ENCODE measurements at places on chromosomes 6 and 20.

DNA sequence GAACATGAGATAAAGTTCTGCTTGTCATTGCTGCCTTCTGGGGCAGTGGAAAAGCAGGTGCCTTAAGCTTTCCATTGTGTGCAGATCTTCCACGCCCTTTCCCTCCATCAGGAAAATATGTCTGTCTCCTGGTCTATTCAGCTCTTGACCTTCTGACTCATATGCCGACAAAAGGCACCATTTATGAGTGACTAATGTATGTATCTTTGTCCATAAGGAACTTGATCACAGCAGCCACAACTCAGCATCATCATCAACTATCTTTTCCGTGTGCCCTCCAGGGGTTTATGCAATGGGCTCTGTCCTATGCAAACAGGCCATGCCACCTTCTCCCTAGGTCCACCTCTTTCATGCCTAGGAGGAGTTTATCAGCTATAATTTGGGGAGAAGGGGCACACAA lies 102.7 kb upstream of the QKI start:
- no peak for DNase-seq

DNA sequence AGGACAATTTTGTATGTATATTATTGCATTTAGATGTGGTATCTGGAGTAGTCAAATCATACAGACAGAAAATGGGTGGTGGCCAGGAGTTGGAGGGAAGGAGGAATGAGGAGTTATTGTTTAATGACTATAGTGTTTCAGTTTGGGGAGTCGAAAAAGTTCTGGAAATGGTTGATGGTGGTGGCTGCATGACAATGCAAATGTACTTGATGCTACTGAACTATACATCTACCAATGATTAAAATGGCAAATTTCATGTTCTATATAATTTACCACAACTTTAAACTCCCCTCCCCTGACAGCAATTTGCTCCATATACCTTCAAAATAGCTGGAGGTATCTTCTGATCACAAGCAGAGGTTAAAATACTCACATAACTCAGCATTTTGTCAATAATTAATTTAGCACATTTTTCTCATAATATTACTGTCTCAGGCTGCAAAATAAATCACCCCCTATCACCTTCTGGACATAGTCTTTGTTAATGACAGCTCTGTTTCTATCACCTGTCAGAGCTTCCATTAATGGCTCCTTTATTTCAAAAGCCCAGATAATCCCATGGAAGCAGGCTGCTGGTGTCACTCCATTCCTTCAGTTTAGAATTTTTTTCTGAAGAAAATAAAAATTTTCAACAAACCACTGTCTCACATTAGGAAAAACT lies 25.7 kb upstream of the RHAG start:
- DNase-seq: no peak

DNA sequence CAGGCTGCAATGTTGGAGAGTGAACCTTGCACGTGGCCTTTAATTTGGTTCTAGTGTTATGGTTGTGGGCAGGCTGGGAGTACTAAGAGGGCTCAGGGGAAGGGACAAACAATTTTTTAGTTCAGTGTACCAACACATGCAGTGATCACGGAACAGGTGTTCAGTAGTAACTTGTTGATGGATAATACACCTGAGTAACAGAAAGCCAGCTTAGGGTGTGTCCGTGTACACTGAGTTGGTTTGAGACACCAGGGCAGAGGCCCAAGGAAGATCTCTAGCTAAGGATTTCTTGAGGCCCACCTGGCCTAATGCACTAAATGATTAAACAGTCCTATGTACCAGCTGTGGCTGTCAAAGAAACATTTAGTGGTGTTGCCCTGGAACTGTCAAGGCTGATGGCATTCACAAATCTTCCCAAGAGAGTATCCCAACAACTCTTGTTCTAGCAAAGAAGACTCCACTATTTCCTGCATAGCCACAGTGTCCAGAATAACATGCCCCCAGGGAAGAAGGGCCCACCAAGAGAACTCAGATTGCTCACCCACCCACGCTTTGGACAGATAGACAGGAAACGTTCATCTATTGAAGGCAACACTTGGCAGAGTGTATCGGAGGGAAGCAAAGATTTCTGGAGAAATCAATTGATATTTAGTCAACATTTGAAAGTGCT lies 60.0 kb downstream of the CD83 start:
- DNase-seq: no peak

GRCh38 chr6:42911171-42912021 lies 4.5 kb upstream of the PTCRA start:
- no peak for DNase-seq

DNA sequence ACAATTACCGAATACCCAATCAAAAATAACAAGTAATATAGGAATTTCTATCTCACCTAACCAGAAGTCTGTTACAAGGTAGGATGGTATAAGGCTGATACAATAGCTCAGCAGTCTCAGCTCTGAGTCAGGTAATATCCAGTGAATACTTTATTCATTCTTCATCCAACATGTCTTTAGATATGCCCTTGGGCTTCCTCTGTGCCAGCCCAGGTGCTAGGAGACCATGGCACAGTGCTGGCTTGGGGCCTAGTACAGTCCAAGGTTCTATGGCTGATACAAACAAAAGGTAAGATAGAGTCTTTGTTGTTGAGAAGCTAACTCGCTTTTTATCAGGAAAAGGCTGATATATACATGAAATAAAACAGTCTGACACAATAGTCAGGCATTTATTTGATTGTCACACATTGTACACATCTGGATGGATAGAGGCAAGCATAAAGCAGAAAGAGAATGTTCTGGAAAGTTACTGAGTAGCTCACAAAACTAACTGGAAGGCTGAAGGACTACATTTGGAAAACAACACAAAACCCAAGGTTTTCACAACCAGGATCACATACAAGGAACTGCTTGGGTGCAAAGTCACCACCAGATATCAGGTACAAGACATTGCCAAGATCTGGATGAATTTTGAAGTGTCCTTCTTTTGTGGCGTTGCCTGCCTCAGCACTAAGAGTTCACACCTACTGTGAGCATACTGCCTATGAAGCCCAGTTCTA lies 110.4 kb upstream of the SCAF8 start:
- no peak for DNase-seq

DNA sequence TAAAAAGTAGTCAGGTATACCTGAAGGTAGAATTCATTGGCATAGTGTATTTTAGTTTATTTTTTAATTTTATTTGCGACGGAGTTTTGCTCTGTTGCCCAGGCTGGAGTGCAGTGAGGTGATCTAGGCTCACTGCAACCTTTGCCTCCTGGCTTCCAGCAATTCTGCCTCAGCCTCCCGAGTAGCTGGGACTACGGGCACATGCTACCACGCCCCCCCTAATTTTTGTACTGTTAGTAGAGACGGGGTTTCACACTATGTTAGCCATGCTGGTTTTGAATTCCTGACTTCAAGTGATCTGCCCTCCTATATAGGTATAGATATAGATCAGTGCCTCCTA lies 102.8 kb upstream of the PRSS16 start:
- no peak for DNase-seq

GRCh38 chr6:74946961-74947360 lies 258.9 kb downstream of the COL12A1 start:
- DNase-seq: peak; percentile 34

DNA sequence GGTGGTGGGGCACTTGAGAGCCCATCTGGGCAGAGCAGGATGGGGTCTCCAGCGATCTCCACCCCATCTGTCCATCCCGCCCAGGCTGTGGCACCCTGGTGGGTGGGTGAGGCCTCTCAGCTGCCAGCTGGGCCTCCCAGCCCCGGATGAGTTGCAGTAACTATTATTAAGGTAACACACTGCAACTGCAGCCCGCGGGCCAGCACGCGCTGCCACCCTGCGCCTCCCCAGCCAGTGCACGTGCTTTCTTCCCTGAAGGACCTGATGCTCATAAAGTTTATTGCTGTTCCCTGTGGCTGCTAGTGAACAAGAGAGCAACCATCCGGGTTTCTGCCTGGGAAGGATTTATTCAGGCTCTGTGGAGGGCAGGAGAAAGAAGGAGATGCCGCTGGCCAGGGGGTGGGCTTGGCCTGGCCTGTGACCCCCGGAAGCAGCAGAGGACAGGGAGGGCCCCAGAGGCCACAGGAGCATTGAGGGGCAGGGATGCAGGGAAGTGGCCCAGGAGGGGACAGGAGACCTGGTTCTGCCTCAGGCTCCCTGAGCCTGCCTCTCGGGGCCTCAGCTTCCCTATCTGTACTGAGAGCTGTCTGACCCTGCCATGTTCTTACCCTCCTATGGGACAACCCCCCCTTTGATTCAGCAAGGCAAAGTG lies 1.7 kb downstream of the IP6K3 start:
- DNase-seq: no peak

GRCh38 chr20:36717657-36718056 lies 28.2 kb downstream of the NDRG3 start:
- DNase-seq: no peak

- DNase-seq: no peak
These were observed 30.2 kb upstream of the NHSL1 start for GRCh38 chr6:138529478-138529877.

DNA sequence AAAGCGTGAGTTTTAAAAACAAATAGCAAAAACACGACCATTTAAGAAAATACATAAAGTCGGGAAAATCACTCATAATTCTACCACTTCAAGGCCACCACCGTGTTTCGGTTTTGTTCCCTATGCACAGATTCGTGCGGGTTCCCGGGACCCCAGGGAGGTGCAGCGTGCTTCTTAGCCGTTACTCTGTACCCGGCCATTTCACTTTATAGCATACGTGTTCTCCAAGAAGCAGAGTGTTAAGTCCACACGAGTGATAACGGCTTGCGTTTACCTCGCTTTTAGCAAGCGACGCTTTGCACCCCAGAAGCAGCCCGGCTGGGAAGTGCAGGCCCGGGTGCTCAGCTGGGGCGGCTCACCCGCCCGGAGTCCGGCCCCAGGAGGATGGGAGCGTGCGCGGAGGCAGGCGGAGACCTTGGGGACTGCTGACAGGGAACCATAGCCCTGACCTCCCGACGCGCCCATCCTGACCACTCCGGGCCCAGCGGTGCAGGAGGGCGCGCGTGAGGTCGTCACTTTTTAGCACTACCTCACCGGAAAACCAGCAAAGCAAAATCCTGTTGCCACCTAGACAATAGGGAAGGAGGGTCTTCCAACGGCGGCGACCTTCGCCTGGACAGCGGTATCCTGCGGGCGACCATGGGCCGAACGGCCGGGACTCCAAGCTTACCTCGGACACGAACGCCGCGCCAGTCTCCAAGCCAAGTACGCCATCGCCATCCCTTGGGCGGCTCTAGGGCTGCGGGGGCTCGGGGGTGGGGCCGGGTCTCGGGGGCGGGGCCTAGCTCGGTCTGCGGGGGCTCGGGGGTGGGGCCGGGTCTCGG lies at the start of gene ECI2:
TSS of gene ECI2 (minus strand) at position 735 of the 824 bp plus-strand sequence. CDS start at position 720, 15 bp downstream.
- DNase-seq: no peak

DNA sequence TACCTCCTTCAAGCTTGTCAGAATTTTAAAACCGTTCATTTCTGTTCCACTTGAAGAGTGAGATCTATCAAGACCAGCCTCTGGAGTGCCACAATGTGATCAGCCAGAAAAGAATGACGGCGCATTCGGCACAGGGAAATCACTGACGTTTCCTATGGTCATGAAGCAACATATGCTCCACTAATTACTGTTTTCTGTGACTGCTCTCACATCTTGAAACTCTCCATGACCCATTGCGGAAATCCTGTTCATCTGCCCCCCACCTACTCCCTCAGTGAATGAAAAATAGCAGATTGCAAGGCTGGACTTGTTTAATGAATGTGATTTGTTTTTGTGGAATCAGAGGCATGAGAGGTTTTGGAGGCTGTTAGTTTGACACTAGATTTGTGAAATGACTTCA lies 53.2 kb downstream of the SAMD5 start:
- DNase-seq: no peak

GRCh38 chr6:43834528-43835155 lies 64.6 kb downstream of the VEGFA start:
- DNase-seq: no peak

GRCh38 chr6:169046483-169047192 lies 207.0 kb downstream of the THBS2 start:
- peak; percentile 65 for DNase-seq

DNA sequence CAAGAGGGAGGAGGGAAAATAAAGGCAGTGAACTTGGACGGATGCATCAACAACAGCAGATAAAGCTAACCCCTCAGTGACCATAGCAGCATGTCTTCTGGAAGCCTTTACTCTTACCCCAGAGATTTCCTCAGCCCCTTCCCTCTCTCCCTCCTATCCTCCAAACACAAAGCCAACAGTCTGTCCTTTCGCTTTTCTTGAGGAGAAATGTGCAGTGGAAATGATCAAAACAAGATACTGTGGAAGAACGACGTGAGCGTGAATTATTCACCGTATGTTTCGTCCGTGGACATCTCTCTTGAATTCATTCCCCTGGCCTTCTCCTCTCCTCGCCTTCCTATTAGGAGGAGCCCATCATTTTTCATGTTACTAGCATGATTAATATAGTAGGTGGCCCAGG lies 8.5 kb downstream of the NRN1 start:
- no peak for DNase-seq

DNA sequence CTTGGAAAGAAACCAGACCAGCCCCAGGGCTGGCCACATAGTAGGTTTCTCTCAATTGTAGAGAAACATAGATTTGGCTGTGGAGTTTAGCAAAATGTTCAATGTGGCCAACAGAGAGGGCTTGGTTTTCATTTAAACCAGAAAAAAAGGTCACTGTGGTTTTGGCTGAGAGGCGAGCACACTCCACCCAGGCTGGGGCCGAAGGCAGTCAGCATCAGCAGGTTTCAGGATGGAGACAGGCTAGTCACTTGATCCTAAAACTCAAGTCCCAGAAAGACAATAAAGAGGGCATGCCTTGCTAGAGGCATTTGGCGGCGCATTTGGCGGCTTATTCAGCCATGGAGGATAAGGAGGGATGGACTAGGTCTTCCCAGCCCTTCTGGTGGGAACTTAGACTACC lies 73.1 kb downstream of the PRND start:
- no peak for DNase-seq

DNA sequence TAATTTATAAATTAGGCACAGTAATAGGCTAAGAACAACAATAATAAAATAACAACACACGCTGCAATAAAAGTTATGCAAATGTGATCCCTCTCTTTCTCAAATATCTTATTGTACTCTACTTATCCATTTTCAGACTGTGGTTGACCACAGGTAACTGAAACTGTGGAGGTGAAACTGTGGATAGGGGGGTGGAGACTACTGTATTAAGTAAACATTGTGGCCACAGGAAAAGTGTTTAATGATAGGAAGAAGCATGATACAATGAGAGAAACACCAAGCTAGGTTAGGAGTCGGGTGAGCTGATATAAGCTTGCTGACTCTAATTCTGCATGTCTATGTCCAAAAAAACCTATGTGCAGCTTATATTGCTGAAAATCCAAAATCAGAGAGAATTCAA lies 23.0 kb downstream of the NHLRC1 start:
- DNase-seq: no peak

- no peak for DNase-seq
These were observed 97.5 kb downstream of the PSMG4 start for GRCh38 chr6:3356056-3356823.

DNA sequence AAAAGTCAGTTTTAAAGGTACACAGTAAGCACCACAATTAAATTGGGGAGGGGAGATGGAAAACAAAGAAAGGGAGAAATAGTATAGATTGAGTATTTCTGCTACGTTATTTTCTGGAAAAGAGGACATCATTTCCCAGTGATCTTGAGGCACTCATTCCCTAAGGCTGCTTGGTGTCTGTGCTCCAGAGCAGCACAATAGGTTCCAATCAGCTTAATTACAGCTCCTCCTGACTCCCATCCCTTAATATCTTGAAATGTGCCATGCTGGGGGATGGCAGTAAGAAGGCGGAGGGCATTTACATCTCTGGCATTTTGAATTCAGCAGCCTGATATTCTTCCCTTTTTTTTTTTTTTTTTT lies 39.5 kb upstream of the BEND3 start:
- DNase-seq: no peak
